Urinary bladder (tissue), 4 donors: ENCODE measurements at places on chromosomes 2 and 18. TPM values are rescaled to one million over a fixed set of nuclear protein-coding genes. Genes with fewer than 3 reads are reported as not detected.

DNA sequence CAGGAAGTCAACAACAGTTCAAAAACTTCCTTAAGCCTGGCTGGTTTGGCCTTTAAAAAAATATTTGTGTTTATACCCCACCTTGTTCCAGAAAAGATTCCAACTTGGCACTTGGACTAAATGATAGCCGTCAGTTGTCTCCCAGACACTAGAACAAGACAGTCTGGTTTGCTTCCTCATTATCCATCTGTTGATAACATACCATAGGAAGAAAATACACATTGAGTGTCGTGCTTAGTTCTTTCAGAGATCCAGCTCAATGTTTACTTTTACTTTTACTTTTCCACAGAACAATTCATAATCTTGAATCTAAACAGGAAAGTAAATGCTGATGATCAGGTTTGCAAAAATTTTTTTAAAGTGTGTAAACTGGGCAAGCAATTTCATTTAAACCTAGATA is 2.4 kb upstream of the VPS54 start:
- DNase-seq: no peak

DNA sequence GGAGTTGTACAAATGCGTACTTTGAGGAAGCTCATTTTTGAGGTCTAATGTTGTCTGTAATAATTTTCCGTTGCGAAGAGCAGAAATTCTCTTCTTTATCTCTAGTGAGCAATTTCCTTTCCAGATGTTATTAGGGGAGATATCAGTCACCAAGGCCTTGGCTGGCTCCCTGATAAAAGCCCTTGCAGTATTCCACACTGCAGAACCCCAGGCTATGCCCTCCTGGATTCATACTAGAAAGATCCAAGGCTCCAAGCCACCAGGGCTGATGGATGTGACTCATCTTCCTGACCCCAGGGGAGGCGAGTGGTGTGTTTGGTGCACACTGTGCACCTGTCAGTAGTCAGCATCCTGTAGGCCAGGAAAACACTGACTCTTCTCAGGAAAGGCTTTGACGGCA is 34.7 kb downstream of the INO80C start:
- DNase-seq: no peak

DNA sequence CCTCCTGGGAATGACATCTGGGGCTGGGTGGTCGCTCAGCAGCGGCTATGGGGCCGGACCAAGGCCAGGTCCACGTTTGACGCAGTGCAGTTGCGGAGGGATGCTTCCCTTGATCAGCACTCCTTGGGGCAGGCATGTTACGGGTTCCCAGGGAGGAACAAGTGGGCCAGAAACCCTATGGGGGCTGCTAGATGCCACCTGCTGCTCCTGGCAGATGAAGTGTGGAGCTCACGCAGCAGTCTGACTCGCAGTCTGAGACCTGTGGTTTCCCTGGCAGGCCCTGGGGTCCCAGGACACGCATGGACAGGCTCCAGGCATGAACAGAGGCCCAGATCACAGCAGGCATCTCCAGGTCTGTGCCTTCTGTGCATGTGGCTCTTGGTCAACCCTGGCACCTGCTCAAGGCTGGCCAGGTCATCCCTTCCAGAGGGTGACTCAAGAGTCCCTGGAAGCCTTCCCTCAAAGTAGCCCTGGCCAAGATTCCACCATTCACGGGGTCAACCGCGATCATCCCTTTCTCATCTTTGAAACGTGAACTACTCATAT is 20.0 kb downstream of the KCNF1 start:
- DNase-seq: no peak

Gene NCKAP5
- total RNA-seq: 14.4 TPM

Gene TDRD15
- total RNA-seq: 3.8 TPM

Gene PTH2R
- total RNA-seq: 0.69 TPM

GRCh38 chr2:221335219-221335752 is 236.8 kb downstream of the EPHA4 start:
- no peak for DNase-seq

Gene ZNF2
- 9.5 TPM for total RNA-seq

Gene MAPK4
- 3.6 TPM for total RNA-seq

GRCh38 chr2:54459037-54459441 is 2.9 kb downstream of the SPTBN1 start:
- DNase-seq: no peak

Gene OTOS
- not detected for total RNA-seq

DNA sequence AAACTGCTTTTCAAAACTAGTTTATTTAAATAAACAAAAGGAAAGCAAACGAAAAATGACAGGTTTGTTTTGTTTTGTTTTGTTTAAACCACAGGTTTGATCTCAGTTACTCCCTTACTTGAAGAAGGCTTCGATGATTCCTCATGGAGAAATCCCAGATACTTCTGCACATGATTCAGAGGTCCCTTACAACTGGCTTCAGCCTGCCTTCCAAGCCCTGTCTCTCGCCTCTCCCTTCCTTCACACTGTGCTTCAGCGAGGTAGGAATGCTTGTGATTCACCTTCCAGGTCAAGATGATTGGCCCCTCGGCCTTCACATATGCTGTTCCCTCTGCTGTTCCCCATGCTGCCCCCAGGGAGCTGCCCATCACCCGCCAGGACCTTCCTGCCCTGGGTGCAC is 104.1 kb upstream of the ITGA6 start:
- DNase-seq: no peak

DNA sequence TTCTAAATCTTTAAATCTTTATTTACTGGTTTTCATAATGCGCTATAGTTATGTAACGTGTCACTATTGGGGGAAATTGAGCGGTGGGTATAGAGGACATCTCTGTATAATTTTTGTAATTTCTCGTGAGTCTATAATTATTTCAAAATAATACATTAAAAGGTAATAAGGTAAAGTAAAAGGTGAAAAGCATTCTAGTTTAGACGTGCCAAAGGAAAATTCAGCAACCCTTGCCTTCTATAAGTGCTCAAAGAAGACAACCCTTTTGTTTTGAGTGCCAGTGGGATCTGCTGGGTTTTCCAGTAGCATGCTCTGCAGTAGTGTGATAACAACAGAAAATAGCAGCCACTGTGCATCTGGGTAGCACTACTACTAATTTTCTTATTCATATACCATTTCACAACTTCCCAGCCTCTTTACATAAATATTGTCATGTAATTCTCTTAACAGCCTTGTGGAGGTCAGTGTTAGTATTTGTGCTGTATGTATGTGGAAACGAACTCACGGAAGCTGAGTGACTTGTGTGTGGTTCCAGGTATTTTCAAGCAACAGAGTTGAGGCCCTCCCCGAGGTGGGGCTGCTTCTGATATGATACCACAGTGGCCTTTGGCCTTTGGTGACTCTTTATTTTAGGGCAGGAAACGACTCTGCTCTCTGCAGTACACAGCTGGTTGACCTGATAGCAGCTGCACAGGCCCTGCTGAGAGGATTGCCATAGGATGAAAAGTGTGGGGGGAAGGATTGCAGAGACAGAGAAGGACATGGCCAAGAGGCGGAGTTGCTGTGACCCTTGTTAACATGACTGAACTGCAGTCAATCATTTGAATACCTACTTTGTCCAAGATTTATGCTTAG is 104.5 kb downstream of the TDRD15 start:
- DNase-seq: no peak

Gene CCDC102B
- 114 TPM for total RNA-seq

DNA sequence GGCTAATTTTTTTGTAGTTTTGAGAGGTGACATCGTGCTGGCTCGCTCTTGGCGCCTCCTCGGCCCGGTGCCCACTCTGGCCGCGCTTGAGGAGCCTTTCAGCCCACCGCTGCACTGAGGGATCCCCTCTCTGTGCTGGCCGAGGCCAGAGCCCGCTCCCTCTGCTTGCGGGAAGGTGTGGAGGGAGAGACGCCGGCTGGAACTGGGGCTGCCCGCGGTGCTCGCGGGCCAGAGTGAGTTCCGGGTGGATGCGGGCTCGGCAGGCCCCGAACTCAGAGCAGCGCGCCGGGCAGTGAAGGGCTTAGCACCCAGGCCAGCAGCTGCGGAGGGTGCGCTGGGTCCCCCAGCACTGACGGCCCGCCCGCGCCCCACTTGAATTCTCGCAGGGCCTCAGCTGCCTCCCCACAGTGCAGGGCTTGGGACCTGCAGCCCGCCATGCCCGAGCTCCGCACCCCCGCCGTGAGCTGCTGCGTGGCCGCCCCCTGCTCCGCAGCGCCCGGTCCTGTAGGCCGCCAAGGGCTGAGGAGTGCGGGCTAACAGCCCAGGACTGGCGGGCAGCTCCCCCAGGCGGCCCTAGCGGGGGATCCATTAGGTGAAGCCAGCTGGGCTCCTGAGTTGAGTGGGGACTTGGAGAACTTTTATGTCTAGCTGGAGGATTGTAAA is 113.2 kb upstream of the ZSWIM2 start:
- no peak for DNase-seq

Gene CCL20
- total RNA-seq: not detected

GRCh38 chr2:39435741-39436591 is 1.1 kb downstream of the MAP4K3 start:
- DNase-seq: no peak

- no peak for DNase-seq
Observed at GRCh38 chr2:219706823-219707281, 79.4 kb downstream of the SLC4A3 start.

Gene C2orf80
- total RNA-seq: 0.37 TPM

DNA sequence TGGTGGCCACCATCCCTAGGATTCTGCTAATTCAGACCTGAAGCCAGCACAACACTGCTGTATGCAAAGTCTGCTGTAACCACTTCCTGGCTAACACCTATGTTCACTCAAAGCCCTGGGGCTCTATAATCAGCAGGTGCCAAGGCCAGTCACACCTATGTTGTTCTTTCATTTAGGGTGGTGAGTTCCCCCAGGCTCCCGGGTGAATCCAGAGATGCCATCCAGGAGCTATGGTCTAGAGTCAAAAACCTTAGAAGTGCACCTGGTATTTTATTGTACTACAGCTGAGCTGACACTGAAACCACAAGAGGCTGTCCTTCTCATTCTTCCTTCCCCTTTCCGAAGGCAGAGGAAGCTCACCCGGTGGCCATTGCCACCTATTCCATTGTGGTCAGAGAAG is 46.2 kb upstream of the CCDC141 start:
- no peak for DNase-seq

GRCh38 chr2:5111581-5111980 is 580.6 kb upstream of the SOX11 start:
- peak; percentile 76 for DNase-seq

Gene TMEM200C
- total RNA-seq: 2.2 TPM

Gene SGO2
- total RNA-seq: 18.0 TPM

- DNase-seq: no peak
Observed at GRCh38 chr18:44568986-44569385, 111.7 kb upstream of the SETBP1 start.

Gene CRYGC
- total RNA-seq: not detected

Gene DYNAP
- total RNA-seq: not detected

- no peak for DNase-seq
Observed at GRCh38 chr2:72524071-72524470, 301.8 kb downstream of the EXOC6B start.

Gene ANKRD62
- 0.11 TPM for total RNA-seq

DNA sequence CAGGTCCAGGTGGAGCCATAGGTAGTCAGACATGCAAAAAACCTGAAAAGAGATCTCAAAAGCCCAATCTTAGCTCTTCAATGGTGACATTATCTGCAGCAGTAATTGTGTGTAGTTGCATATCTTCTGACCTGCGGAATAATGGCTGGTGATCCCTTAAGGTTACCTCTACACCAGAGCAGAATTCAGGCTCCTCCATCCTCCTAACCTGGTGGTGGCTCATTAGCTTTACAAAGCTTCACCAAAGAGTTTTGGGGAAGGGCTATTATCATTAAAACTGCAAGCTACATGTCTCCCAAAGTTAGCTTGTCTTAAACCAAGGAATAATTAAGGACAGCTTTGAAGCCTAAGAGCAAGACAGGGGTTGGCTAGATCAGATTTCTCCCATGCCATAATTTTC is 42.6 kb upstream of the CHST9 start:
- no peak for DNase-seq

Gene RMDN2
- 17.7 TPM for total RNA-seq

DNA sequence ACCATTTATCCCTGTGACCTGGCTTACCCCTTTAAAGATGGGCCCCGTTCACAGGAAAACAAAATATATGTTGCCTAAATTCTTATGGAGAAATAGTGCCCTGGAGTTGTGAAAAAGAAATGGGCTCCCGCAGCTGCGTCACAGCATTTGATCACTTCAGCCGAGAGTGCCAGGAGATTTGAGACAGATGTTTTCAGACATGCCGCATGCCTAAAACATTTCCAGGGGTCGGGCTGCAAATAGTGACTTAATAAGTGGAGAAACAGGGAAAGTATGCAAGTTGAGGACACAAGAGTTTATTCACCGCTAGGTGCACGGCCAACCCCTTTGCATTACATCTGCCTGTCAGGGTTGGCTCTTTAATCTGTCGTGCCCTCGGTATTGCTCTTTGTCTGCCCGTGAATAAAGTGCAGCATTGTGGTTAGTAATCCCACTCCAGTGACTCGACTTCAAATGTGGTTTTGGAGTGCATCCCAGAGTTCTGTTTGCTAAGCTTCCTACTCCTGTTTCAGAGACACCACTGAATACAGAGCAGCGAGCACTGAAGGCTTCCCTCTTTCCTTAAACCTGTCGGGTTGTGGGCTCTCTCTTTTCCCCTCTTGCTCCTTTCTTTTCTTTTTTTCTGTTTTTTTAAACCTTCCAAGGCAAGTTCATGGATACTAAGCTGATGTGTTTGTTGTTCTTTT is 187.5 kb downstream of the LTBP1 start:
- peak; percentile 39 for DNase-seq

DNA sequence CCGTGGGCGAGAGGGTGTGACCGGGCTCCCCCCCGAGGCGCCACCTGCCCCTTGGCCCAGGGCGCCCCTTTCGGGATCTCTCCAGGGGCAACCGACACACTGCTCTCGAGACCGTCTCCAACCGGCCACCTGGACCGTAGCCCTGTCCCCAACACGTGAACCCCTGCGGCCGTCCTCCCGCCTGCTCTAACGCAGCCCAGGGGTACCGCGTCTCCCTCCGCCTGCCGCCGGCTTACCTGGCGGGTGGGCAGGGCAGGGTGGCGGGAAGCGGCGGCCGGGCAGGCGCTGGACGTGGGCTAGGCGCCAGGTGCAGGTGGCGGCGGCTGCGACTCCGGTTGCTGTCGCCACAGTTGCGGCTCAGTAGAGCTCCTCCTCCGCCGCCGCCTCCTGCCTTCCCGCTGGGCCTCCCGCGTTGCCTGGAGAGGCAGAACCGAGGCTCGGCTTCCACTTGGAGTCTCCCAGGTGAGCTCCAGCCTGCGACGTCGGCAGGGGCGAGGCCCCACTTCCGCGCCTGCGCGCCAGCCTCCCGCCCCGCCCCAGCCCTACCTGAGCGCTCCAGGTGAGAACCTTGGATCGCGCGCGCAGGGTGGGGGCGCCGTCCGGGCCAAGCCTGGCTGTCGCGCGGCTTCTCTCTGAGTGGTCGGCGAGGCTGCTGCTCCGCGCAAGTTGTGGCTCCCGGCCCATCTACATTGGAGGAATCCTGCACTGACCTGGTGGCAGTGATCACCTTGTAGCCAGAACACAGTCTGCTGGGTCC is at the start of gene GALNT3:
TSS of gene GALNT3 (minus strand) at position 469 of the 757 bp plus-strand sequence. CDS start 23,547 bp downstream, outside the sequence.
- no peak for DNase-seq

Gene COBLL1
- total RNA-seq: 51.8 TPM

GRCh38 chr2:159126432-159127022 is 158.1 kb downstream of the TANC1 start:
- DNase-seq: no peak

Gene HAAO
- total RNA-seq: 10.6 TPM
